ENCODE measurements at places on chromosomes 5 and 9.

- DNase-seq: no peak
These were observed 35.0 kb upstream of the DMRT1 start for GRCh38 chr9:806285-807156.

GRCh38 chr5:83343299-83343698 is 128.2 kb upstream of the VCAN start:
- no peak for DNase-seq

GRCh38 chr9:21831841-21832509 is 29.5 kb downstream of the MTAP start:
- no peak for DNase-seq

DNA sequence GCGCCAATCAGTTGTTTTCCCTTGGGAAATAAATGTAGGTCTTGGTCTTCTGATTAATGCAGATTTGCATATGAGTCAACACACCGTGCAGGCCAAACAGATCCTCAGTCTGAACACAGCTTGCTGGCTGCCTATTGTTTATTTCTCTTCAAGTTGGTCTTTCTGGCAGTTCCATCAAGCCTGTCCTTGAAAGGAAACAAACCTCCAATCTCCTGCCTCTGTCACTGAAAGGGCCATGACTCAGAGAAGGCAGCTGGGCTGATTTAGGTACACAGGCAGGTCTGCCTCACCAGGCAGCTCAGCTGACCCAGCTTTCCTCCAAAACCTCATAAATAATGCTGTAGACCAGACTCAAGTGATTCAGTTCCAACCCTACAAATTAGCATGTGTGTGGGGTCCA is 175.9 kb downstream of the MAN2A1 start:
- no peak for DNase-seq

GRCh38 chr5:17258431-17258830 is 41.0 kb downstream of the BASP1 start:
- DNase-seq: no peak

GRCh38 chr5:89756955-89757354 is 652.6 kb downstream of the CETN3 start:
- DNase-seq: no peak

GRCh38 chr5:153678617-153679329 is 188.3 kb downstream of the GRIA1 start:
- DNase-seq: no peak

GRCh38 chr5:158068964-158069363 is 210.0 kb upstream of the CLINT1 start:
- no peak for DNase-seq

DNA sequence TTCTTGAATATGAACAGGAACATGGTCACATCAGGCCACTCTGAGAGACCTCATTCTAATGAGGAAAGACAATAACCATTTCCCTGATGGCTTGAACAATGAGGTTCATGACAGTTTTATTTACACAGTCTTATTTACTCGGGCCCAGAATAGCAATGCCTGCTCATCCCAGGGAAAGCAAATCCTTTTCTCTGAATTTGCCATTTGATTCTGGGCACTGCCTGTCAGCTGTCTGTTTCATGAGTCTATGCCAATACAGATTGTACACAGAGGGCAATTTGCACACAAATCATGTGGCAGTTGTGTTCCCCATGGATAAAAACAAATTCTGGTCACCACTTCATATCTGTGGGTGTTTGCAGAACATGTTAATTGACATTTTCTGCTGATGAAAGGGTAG is 492.5 kb downstream of the ACTL7B start:
- no peak for DNase-seq

DNA sequence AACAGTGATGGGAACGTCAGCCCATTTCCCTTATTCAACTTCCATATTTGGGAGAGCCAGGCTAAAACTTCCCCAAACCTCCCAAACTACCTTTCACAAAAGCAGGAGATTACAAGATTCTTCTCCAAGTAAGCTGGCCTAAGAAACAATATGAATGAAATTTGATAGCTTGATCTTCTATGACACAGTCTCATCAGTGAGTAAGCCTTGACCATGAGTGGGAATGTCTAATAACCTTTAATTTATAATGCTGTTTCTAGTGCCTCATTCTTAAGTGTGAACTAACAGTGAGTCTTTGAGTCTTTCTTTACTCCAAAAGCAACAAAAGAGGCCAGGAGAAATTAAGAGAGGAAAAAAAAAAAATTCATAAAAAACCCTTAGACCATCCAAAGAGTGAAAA is 1379.9 kb downstream of the EFNA5 start:
- DNase-seq: no peak
